ENCODE measurements at places on chromosomes 7 and 10.

DNA sequence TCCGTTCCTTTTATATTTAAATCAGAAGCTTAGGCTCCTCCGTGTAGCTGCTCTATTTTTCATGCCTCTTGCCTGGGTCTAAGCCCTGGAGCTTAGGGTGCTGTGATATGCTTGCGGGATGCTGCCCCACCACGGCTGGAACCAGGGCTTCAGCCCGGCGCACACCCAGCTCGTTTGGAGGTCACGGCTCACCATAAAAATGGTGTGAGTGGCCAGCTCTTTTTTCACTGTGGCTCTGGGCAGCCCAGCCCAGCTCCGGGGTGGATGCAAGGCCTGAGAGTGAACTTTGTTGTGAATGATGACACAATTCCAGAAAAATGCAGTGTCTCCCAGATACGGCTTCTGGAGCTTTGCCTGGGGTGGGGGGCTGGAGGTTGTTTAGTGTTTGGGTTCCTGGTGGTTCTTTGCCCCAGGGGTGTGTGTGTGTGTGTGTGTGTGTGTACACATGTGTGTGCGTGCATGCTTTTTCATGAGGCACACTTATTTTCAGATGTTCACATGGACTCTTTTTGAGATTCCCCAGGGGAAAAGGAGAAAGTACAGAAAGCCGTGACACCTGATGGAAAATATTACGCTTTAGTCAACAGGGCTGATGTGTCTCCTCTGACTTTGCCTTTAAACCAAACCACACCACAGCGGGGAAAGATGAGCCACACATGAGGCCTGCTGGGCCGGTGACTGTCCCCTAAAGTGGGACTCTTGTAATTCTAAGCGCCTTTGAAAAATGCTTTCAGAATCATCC lies 46.2 kb downstream of the GRK5 start:
- no peak for DNase-seq

DNA sequence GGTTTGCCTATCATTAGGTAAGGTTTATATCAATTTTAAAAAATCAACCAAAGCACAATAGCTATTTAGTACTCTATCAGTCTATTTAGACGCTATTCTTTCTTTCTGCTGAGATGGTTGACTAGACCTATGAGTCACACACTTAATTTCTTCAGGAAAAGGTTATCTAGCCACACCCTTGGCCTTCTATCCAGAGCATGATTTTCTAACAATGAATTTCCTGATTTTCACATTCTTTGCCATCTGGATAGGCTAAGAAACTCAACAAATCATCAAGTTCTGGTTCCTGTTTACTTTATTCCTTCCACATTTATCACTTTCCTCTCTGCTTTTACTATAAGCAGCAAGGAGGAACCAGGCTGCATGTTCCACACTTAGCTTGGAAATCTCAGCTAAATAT lies 8.1 kb downstream of the PRPS1L1 start:
- DNase-seq, result no peak

DNA sequence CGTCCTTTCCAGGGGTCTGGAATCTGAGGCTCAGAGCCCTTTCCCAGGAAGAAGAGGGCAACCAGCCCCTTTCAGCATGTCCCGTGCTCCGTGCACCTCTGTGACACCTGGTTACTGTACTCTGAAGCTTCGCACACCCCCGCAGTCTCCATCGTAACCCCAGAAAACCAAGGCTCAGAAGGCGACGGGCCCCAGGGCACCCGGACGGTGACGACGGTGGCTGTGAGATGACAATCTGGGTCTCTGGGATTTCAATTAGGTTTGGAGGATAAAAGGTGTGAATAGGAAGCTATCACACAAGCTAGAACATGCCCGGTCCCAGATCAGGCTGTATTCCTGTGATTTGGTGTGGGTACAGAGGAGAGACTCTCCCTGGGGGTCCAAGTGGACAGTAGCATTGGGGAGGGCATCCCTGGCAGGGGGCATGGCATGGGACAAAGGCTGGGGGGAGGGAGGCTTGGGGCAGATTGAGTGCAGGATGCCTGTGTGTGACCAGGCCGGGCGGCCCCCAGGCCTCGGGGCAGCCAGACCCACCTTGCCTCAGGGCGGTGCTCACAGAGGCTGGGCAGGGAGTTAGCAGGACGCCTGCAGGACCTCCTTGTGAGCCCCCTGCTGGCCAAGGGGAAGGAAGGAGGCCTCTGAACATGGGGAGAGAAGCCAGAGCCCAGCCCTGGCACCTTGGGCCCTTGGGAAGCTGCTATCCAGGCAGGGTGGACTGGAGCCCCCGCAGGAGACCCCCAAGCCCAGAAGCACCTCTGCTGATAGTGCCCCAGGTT lies 23.4 kb upstream of the PSMG3 start:
- DNase-seq, result no peak

DNA sequence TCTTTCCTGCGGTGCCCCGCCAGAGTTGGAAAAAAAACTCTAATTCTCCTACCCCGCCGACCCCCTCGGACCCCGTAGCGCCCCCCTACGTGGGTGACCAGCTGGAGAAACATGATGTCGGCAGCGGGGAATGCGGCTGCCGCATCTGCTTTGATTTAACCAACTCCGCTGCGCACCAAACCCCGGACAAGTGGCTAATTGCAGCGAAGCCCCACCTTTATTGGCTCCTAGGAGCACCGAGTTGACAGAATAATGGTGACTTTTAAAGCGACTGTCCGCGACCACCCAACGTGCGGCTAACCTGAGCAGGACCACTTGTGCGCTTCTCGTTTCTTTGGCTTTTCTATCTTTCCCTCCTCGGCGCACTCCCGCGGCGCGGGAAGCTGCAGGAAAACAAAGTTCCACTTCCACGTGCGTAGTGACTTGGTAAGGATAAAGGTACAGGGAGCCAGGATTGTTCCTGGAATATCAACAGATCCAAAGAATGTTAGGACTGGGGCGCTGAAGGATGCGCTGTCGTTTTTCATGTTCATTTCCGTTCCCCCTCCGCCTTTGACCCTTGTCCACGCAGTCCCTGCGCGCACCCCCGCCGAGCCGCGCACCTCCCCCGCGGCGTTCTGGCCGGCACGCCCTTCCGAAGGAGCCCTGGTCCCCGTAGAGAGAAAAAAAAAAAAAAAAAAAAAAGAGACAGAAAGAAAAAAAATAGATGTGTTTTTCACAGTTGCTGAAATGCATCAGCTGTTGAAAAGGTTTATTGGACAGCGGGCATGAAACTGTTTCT lies 1.4 kb downstream of the WNT16 start:
- no peak for DNase-seq

DNA sequence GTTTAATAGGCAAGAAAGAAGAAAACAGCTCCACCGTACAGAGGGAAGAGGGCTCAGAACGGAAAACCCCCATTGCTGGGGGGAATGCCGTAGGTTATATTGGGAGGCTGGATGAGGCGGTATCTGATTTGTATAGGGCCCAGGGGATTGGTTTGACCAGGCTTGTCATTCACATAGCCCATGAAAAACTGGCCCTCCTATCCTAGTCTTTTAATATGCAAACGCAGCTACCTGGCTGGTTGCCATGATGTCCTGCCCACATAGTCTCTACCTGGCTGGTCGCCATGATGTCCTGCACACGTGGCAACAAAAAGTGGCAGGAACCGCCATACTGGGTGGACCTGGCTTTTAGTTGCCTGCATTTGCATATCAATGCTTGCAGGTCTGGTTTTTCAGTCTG lies 84.7 kb downstream of the AUTS2 start:
- no peak for DNase-seq

GRCh38 chr7:3272691-3273141 lies 28.3 kb upstream of the SDK1 start:
- no peak for DNase-seq

DNA sequence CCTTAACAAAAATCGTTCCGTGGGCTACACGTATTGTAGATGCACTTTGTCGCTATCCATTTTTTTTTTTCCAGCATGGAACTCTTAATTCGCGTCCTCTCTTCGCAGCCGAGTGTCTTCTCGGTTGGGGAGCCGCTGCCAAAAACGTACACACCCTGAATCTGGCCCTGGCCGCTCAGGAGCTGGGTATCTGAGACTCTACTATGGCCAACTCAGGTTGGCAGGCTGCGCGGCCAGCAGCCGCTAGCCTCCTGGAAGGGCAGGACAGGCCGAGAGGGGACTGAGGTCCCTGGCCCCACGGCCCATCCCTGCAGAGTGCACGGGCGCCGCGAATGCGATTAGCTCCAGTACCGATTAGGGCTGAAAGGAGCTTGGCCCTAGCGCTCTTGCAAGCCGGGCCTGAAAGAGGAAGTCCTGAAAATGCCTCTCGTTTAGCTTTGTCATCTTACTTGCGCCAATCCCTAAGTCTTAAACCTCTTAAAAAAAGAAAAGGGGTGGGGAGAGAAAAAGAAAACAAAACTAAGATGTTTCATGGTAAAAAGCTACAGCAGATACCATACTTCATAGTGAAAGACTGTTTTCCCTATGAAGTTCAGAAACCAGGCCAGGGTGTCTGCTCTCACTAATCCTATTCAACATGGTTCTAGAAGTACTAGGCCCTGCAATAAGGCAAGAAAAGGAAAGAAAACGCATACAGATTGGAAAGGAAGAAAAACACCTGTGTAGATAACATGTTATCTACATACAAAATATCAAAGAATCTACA lies 113.2 kb upstream of the RHEB start:
- peak; percentile 54 for DNase-seq

- DNase-seq, result no peak
Observed at GRCh38 chr10:83212632-83213334, 926.5 kb upstream of the GHITM start.

DNA sequence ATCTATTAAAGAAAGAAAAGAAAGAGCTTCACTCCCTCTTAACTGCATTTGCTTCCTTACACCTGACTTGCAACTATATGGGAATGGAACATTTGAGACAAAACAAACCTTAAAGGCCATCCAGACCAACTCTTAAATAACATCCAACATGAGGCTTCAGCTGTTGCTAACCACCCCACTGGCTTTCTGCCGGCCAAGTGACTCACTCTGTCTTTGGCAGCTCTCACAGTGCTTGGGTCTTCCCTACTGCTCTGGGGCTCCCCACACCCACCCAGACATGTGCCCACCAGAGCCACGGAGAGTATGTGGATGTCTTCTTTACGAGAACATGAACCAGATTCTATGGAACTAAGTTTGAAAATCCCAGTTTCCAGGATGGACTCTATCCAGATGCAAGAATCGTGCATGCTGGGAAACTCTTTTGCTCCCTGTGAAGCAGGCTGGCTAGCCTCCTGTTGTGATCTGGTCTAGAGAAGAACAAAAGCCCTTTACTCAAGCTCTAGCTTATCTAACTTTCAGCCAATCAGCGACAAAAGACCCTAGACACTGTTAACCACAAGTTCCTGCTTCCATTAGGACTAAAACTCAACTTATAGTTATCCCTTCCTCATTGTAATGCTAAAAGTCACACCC lies 245.7 kb downstream of the TCERG1L start:
- no peak for DNase-seq
